Stimulated activated CD8-positive, alpha-beta memory T cell treated with anti-CD3 and anti-CD28 coated beads, Interleukin-12 subunit alpha, Interleukin-12 subunit beta, amount 100 ng/mL, for 4 hours (primary cell): ENCODE measurements at places on chromosomes 3 and 15.

- no peak for DNase-seq
Observed at GRCh38 chr3:169058681-169059080, 604.8 kb downstream of the MECOM start.

GRCh38 chr3:35198857-35199256 lies 440.5 kb upstream of the ARPP21 start:
- DNase-seq, result no peak

- no peak for DNase-seq
Observed at GRCh38 chr15:64807751-64808222, 17.7 kb downstream of the PIF1 start.

DNA sequence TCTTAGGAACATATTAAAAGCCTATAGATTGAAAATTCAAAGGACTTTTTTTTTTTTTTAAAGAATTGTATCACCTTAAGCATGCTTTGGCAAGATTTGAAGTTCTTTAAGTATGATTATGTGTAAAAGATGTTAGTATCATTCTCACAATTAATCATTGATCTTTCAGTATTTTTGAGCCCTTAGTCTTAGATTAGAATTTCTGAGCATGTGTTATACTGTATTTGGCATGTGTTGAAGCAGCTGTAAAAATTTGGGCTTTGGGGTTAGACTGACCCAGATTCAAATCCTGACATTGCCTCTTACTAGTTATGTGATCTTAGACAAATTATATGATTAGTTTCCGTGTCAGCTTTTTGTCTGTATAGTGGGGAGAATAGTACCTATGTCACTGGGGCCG lies 6.3 kb downstream of the OXSR1 start:
- DNase-seq, result no peak

DNA sequence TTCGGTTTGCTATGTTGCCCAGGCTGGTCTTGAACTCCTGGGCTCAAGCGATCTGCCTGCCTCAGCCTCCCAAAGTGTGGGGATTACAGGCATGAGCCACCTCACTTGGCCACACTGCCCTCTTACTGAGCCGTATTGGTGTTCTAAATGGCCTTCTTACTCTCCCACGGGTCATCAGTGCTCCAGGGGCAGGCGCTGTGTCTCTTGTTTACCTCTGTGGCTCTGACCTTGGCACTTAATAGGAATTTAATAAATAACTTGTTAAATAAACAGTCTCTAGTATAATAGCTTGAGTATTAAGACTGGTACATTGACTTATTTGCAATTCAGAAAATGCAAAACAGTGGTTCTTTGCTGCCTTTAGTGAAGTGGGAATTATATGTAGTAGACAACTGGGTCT lies 13.7 kb downstream of the FLNB start:
- DNase-seq, result no peak

DNA sequence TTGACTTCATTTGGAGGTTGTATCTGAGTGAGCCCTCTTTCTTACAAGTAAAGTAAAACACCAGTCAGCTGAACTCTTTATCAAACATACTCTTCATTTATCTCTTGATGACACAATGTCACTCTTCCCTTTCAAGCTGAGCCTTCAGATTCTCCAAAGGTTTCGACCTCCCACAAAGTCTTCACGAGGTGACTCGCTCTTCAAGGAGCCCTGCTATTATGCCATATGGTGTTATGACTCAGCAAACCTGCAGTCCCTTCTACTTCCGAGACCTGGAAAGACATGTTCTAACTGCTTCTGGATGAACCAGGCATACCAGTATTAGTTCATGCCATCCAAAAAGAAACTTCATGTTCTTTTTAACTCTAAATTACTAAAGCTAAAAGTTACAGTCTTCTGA lies 23.1 kb downstream of the AADAC start:
- DNase-seq, result no peak

DNA sequence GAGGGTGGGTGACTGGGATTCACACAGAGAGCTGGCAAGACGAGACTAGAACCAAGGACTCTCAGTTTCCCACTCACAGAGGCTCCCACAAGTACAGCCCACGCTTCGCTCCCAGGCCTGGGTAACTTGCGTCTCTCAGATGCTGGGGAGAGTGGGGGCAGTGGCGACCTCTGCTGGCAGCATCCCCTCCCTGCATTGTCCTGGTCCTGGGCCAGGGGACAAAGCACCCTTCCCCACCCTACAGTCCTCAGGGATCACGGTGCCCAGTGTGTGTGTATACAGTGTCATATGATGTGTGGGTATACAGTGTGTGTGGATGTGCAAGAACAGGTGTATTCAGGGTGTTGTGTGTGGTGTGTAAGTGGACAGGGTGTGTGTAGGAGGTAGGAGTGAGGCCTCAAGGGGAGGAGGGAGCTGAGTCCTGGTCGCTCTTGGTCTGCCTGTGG lies 12.8 kb downstream of the VILL start:
- peak; percentile 24 for DNase-seq

DNA sequence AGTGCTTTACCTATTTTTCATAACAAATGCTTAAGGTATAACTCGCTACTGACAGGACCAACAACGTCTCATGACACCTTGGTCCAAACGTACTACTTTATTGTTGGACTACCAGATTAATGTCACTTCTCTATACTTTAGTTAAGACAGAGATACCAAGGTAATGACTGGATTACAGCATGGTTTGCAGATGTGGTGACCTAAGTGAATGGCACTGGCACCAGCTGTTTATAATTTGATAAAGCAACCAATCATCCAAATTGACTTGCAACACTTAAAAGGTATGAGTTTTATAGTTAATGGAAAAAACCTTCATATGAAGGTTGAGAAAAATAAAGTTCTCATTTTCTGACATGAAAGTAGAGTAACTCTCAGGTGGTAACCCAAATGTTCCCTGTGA lies 209.0 kb downstream of the NEK10 start:
- DNase-seq, result no peak

DNA sequence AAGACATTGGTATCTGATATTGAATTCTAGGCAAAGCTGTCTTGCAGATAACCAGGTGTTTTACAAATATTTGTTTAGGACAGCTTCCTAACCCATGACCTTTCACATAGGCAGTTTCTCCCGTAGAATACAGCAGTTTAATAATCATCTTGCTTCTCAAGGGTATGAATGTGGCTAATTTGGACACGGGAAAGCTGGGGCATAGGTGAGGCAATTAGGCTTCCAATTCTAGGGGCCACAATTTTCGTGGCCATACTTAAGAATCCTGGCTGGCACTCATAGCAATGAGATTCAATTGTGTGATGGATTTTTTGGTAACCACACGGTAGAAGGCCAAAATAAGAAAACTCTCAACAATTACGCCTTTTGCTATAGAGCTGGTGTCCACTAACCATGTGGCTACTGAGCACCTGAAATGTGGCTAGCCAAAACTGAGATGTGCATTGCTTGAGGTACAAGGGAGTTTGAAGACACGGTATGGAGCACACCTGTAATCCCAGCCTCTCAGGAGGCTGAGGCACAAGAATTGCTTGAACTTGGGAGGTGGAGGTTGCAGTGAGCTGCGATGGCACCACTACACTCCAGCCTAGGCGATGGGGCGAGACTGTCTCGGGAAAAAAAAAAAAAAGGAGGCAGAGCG lies 34.4 kb downstream of the TFRC start:
- DNase-seq, result no peak
